ENCODE measurements at places on chromosomes 16 and 17.
A peak's percentile ranks its signal among the peaks of the same experiment; 100 is the strongest.

DNA sequence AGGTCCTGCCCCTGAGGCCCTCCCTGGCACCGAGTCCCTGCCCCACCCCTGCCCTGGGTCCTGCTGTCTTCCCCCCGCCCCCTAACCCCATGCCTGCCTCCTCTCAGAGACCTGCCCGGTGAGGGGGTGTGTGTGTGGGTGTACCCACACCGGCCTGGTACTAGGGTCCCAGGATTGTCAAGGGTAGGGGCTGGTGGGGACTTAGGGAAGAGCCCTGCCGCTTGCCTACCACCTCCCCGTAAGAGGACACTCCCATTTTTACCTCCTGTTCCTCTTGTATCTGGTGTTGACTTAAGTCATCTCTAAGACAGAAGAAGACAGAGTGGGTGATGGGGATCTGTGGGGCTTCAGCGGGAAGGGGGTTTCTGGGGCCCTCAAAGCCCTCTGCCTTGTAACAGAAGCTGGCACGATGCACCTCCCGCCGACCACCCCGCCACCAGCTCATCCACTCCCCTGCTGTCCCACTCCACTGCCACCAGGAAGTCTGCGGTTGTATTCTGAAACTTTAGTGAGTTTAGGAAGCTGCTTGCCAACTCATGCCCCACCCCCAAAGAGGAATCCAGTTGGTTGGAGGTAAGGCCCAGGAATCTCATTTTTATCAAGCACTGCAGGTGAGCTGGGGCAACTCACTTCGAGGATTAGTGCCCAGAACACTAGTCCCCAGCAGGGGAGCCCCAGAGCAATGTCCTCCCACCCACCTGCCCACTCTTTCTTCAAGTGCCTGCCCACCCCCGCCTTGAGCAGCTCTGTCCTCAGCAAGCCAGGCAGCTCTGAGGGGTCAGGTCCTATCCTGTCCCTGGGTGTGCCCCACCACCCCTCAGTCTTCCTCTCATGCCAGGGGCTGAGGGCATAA is 5.6 kb downstream of the SPATA32 start:
- no peak for DNase-seq

- DNase-seq, result no peak
Observed at GRCh38 chr16:67148221-67148620, 2.6 kb downstream of the B3GNT9 start.

DNA sequence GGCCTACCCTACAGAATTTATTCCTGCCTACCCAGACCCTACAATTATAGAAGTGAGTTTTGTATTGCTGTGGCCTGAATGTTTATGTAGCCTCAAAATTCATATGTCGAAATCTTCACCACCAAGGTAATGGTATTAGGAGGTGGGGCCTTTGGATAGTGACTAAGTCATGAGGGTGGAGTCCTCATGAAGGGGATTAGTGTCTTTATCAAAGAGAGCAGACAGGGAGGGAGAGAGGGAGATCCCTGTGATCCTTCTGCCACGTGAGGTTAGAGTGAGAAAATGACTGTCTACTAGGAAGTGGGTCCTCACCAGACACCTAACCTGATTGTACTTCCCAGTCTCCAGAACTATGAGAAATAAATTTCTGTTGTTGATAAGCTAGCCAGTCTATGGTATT is 981 bp upstream of the DUXB start:
- DNase-seq, result no peak

DNA sequence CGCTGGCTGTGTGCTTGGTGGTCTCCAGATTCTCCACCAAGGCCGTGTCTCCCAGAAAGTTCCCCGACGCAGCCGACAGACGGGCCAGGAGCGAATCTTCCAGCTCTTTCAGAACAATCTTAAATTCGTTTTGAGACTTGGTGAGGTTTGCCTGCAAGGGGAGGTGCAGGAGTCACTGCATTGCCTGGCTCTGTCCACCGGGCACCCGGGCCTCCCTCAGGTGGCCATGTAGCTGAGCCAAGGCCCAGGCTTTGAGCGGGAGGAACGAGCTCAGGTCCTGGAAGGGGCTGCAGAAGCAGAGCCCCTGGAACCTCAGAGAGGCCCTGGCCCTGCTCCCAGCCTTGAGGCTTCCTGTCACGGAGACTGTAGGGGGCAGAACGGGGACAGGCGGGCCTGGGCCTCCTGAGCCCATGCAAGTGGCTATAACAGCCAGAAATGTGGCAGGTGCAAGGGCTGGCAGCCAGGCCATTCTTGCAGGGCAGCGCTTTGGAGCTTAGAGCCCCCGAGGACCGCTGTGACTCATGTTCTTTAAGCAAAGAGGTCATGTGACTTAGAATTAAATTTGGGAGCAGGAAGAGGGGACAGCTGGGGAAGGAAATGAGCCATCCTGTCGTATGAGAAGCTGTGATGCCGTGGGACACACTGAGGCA is 72.4 kb downstream of the PGS1 start:
- peak; percentile 19 for DNase-seq

- peak; percentile 46 for DNase-seq
Observed at GRCh38 chr17:75450270-75450669, 6.2 kb upstream of the TMEM94 start.

- DNase-seq, result peak; percentile 56
Observed at GRCh38 chr16:79599837-79600637, 500 bp downstream of the MAF start.

GRCh38 chr17:10136258-10136981 is 62.0 kb downstream of the GAS7 start:
- DNase-seq, result no peak

GRCh38 chr17:45782889-45783592 is 1.1 kb upstream of the CRHR1 start:
- DNase-seq, result no peak

DNA sequence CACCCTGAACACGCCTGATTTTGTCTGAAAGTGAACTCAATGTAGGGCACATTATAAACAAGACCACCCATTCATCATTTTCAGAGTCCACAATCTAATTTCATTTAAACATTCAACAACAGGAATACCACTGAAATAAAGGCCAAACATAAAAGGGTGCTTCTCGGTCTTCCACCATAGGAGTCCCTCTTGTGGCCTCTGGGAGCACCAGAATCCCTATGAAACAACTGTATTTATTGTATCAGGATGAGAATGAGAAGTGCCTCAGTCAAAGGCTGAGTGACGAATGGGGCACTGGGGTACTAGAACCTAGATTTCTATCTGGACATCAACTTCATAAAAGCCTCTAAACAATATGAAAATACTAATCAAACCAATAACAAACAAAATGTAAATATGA is 40.4 kb downstream of the NXPH3 start:
- DNase-seq, result no peak

GRCh38 chr17:27669850-27670249 is 38.9 kb downstream of the LGALS9 start:
- no peak for DNase-seq

GRCh38 chr17:37737081-37737480 is 7.8 kb downstream of the HNF1B start:
- DNase-seq, result no peak

GRCh38 chr17:58254803-58255202 is 16.4 kb downstream of the LPO start:
- DNase-seq, result no peak

GRCh38 chr17:29579866-29580771 is 9.3 kb downstream of the GIT1 start:
- DNase-seq, result peak; percentile 80

DNA sequence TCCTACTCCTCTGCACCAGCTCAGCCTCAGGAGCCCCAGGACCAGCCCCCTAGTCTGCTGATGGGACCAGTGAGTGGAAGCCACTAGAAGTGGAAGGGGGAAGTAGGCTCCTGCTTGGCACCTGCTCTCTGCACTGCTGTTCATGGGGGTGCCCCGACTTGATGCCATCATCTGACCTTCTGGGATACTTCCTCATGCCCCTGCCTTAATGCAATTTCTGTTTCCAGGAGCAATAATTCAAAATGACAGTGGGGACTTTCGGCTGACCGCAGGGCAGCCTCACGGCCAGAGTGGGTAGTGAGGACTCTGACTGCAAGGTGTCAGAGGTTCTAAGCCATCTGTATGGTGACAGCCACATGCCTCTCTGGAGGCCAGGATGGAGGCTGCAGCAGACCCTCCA is 196.4 kb upstream of the WSCD1 start:
- DNase-seq, result no peak

- DNase-seq, result no peak
Observed at GRCh38 chr17:49581648-49581998, 6.0 kb downstream of the NXPH3 start.

- DNase-seq, result no peak
Observed at GRCh38 chr17:9105068-9105868, 84.0 kb downstream of the NTN1 start.

DNA sequence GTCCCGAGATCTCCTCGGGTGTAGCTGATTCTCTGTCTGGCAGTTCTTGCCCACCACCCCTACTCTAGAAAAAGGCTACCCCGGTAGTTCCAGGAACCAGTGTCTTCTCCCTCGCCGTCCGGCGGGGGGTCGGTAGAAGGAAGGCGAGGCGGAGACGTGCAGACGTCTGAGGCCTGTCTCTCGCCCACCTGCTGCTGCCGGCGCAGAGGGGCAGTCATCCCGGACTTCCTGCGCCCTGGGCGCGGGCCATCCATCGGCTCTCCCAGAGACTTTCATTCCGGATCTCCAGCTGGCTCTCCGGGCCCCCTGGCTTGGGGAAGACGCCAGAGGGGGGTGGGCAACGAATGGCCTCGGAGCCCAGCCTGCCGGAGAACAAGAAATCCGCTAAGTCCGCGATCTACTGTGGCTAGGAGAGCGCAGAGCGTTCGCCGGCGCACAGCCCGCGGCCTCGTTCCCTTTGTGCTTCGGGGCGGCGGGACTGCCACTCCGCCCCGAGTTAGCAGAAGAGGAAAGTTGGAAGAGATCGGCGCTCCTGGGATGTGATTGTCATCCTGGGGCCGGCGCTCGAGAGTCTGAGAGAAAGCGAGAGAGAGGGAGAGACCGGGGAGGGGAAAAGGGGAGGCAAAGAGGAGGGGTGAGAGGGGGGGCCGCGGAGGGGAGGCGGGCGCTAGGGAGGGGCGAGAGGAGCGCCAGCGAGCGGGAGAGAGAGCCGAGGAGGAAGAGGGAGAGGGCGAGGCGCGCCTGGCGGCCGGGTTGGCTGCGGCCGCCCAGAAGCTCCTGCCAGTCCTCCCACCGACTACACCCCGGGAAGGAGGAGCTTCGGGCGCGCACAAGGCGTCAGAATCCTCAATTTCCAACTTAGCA is at the start of gene IRX5:
Gene IRX5, plus strand, starts transcription at position 861 of the 864 bp plus-strand sequence. CDS start 334 bp downstream, outside the sequence.
- peak; percentile 98 for DNase-seq

DNA sequence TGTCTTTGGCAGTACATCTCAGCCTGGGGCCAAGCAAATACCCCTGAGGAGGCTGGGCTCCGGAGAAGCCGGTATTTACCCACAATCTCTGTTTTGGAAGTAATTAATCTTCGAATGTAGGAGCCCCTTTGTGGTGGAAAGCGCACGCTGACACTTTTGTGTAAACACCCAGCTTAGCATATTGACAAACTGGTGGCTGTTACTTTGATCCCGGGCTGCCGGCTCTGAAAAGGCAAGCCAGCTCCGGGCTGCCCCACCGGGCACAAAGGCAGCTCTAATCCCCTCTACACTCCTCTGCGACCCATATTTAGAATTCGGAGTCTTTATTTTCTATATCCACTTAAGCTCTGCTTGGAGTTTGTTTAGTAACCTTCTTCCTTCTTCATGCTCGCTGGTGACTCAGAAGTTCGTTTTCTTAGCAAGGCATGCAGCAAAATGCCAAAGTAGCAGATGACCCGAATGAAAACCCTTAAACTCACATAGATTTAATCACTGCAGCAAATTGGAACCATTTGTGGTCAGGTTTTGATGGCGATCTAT is 144.0 kb upstream of the IRX3 start:
- DNase-seq, result peak; percentile 84

DNA sequence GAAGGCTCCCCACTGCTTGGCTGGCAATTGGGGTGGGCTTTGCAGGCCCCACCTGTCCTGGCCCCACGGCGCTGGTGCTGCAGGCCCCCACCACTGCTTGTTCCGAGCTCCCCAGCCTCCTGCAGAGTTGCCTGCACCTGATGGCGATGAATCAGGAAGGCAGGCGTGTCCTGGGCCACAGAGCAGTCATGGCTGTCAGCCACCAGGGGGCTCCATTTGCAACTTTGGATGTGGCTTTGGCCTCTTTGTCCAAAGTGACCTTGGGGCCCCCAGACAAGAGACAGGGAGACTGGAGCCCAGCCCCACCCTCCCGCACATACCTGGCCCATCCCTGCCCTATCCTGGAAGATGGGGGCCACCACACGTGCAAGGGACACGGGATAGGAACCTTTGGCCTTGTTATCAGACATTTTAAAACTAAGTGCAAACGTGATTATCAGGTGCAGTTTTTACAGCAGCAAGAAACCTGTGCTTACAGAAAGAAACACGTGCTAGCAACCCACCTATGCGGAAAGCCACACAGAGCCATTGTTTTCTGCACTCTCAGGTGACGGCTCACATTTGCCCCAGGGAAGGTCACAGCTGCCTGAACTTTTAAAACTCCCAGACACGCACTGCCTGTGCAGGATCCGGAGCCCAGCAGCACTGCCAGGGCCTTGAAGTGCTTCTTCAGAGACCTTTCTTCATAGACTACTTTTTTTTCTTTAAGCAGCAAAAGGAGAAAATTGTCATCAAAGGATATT is at the start of gene DNASE1:
Gene DNASE1, plus strand, starts transcription at position 443 of the 743 bp plus-strand sequence. CDS start 683 bp downstream, outside the sequence.
- peak; percentile 53 for DNase-seq

GRCh38 chr16:46883353-46883689 is 841 bp upstream of the GPT2 start:
- DNase-seq, result no peak

DNA sequence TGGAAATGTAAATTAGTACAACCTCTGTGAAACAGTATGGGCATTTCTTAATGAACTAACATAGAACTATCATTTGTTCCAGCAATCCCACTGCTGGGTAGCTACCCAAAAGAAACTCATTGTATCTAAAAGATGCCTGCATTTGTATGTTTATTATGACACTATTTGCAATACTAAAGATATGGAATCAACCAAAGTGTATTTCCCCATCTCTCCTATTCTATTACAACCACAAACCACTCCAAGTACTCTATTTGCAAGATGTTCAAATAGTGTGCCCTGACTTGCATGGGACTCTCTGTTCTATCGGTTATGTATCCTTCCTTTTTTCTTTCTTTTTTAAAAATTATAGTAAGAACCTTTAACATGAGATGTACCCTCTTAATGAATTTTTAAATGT is 845.2 kb downstream of the CDH11 start:
- DNase-seq, result no peak

DNA sequence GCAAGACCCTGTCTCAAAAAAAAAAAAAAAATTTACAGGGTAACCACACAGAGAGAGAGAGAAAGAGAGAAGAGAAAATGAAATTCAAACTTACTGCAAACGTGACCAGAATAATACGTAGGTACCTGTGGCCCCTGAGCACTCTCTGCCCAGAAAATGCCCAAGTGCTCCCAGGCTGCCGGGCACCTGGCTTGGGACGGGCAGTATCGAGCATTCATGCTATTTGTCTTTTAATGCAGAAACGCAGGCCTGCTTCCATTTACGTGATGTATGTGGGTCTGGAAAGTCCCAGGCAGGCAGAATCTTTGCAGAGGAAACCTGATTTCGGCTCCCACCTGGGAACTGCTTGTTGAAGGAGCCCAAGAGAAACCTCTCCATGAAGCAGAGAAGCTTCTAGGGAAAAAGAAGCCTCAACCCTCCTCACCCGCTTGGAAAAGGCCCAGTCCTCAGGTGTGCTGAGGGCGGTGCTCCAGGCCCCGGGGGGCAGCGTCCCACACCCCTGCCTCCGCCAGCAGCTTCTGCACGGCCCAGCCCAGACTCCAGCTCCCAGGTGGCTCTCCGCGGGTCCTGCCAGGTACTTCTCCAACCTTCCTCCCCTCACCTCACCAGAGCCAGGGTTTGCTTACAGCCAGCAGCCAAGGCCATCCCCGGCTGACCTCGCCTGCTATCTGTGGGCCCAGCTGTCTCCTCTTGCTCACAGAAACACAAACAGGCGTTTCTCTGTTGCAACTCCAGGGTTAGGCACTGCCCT is 14.0 kb downstream of the RPH3AL start:
- DNase-seq, result no peak

Measured in fibroblast of skin of back (primary cell).